ENCODE measurements at places on chromosomes 5 and 9.
A peak's percentile ranks its signal among the peaks of the same experiment; 100 is the strongest.

DNA sequence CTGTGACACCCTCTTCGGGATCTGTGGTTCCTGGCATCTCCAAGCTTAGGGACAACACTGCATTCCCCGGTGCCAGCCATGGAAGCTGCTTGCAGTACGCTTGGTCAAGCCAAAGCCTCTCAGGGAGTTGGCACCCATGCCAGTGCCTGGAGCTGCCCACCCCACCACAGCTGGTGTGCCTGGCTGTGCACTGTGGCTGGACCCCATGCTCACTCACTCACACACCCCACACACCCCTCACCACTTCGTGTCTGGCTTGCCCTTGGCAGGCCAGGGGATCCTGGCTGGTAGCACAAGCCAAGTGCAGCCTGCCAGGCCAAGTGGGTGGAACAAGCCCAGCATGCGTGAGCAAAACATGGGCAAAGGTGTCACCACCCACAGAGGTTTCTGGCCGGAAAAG, 324.5 kb upstream of the PTGER4 start:
- no peak for DNase-seq

GRCh38 chr9:86303316-86303975, 21.1 kb upstream of the ISCA1 start:
- peak; percentile 13 for DNase-seq

GRCh38 chr9:20490246-20490834, 132.0 kb downstream of the MLLT3 start:
- no peak for DNase-seq

GRCh38 chr9:10774051-10774450, 161.2 kb upstream of the PTPRD start:
- no peak for DNase-seq

GRCh38 chr5:159902444-159903121, 13.7 kb upstream of the ADRA1B start:
- no peak for DNase-seq

GRCh38 chr5:170419643-170420042, 30.5 kb upstream of the KCNMB1 start:
- DNase-seq: no peak

- DNase-seq: no peak
Observed at GRCh38 chr9:121672213-121672612, 20.8 kb downstream of the DAB2IP start.

DNA sequence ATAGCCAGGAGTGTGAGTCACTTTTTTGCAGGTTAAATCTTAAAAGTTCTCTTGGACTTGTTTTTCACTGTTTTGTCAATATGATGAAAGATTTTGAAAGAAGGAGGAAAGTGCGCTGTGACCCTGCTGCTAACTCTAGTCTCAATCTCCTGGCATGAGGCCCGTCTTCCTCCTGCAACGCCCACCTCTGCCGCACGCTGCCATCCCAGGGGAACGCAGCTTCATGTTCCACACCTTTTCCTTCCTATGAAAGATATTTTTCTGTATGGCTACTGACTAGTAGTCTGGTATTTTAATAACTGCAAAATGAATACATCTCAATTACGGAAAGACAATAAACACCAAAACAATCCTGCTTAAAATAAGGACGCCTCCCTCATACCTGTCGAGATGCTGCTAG, 8.3 kb downstream of the PPIC start:
- no peak for DNase-seq

GRCh38 chr9:114745879-114746550, 59.8 kb downstream of the TNFSF15 start:
- DNase-seq: no peak

DNA sequence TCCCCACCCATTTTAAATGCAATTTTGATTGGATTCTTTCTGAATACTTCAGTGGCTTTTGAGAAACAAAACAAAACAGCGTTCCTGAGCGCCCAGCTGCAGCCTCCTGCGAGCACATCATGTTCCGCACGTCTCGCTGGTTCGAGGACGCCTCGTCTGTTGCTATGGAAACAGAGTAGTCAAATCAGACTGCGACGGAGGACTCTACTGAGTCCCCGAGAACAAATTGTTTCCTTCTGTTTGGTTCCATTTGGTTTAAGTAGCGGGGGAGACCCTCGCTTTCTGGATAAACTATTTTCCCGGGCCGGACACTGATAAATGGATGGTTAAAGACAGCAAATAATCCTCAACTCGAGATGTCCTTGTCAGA, 69.0 kb downstream of the SLC28A3 start:
- DNase-seq: no peak

- peak; percentile 57 for DNase-seq
Observed at GRCh38 chr5:170333161-170333910, 35.8 kb upstream of the LCP2 start.

DNA sequence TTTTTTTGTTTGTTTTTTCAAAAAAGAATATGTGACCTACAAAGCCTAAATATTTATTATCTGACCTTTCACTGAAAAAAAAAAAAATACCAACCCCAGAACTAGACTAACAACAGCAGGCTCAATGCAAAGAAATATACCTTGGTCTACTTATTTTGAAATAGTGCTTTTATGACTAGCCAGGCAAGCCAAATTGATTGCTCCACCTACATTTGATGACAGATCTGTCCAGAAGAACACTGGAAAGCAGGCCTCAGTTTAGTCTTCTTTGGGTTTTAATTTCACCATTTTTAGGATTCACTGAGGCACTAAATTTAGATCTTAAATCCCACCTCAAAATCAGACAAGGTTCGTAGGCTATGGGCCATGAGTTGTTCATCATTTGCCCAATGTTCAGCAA, 97.3 kb downstream of the PLPP1 start:
- no peak for DNase-seq

DNA sequence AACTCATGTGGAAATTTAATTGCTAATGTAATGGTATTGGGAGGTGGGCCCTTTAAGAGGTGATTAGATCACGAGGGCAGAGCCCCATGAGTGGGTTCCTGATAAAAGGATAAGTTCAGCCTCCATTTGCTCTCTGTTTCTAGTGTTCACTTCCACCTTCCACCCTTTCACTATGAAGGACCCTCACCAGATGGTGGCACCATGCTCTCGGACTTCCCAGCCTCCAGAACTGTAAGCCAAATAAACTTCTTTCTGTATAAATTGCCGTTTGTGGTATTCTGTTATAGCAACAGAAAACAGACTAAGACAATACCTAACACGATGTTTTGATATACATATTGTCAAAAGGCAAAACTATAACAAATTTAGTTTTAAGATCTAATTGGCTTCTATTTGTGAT, 166.2 kb downstream of the DEPDC1B start:
- no peak for DNase-seq

DNA sequence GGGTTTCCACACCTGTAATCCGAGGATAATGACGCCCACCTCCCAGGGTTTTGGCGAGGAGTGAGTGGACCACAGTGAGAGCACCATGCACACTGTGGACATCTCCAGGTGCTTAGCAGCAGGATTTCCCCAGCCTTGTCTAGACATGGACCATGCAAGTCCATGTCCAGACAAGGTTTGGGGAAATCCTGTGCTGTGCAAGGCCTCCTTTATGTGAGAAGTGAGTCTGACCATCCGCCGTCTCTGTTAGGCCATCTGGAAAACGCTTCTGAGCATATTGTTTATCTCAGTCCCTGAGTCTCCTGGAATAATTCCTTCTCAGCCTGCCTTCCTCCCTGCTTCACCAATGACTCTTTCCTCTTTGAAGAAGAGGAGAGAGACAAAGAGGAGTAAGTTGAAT, 26.2 kb upstream of the TNFAIP8 start:
- no peak for DNase-seq

- no peak for DNase-seq
Observed at GRCh38 chr5:153158608-153159007, 331.9 kb upstream of the GRIA1 start.

DNA sequence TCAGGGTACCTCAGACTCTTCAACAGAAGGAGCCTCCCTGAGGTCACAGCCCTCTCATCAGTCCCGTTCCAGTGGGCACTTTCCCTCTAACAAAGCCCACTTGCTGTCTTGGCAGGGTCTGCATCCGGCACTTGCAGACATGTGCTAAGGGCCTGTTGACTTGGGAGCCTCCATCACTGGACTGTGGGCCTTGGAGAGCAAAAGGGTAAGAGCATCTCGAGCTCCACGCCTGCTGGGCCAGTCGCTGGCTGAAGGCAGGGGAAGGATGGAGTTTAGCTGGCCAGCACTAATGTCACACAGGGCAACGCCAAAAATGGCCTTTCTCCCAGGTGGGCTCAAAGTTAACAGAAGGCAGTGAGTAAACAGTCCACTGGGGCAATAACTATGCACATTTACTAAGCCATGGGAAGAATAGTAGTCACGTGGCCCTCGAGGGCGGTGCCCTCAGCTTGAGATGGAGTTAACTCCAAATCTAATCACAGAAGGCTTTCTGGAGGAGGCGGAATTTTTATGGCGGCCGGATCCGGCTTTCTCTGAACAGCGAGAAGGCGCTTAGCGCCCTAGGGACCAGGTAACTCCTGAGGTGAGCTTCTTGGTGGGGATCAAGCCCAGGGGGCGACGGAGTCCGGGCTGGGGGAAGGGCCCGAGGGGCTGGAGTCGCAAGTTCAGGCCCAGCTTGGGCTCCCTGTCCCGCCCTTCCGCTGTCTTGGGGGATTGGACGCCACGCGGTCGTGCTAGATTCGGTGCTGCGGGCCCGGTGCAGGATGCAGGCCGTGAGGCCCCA, 2.0 kb upstream of the NSD1 start:
- no peak for DNase-seq

- no peak for DNase-seq
Observed at GRCh38 chr9:36080519-36080918, 43.8 kb downstream of the RECK start.

GRCh38 chr5:158383486-158383885, 524.5 kb upstream of the CLINT1 start:
- no peak for DNase-seq

- no peak for DNase-seq
Observed at GRCh38 chr5:948472-949274, 56.0 kb downstream of the TRIP13 start.

- no peak for DNase-seq
Observed at GRCh38 chr9:14203356-14204056, 110.4 kb downstream of the NFIB start.

GRCh38 chr5:56024810-56025150, 30.0 kb upstream of the IL6ST start:
- no peak for DNase-seq

GRCh38 chr5:168987543-168988300, 313.2 kb downstream of the SLIT3 start:
- no peak for DNase-seq

GRCh38 chr5:6592601-6593000, 40.2 kb downstream of the NSUN2 start:
- no peak for DNase-seq

GRCh38 chr5:135589152-135589551, 10.4 kb upstream of the CXCL14 start:
- DNase-seq: no peak

DNA sequence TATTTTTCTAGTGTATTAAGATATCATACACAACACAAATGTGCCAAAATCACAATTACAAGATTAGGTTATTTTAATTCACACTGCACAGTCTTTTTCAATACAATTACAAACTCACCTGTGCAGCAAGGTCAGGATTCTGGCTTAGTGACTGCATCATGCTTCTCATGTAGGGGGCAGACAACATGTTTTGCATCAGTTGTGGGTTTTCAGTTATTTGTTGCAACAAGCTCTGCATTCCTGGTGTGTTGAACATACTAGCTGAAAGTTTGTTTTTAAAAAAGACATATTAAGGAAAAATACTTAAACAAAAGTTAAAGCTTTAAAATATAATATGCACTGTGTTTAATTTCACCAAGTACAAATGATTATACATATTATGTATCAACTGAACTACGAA, 38.7 kb downstream of the UBQLN1 start:
- no peak for DNase-seq

- no peak for DNase-seq
Observed at GRCh38 chr9:133614678-133615077, 5.5 kb upstream of the FAM163B start.

GRCh38 chr9:2018162-2018643, 3.1 kb downstream of the SMARCA2 start:
- DNase-seq: no peak

DNA sequence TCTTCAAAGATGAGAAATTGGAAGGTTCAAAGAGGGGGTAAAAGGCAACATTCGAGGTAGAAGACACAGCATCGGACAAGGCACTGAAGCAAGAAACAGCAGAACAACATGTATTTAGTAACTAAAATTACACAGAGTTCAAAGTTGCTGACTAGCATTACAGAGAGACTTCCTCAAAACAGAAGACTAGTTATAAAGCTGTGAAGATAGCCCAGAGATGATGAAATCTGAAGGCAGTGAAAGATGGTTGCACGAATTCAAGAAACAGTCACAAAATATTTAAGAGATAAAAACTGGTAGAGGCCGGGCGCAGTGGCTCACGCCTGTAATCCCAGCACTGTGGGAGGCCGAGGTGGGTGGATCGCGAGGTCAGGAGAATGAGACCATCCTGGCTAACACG, 16.3 kb downstream of the MAPKAP1 start:
- no peak for DNase-seq

DNA sequence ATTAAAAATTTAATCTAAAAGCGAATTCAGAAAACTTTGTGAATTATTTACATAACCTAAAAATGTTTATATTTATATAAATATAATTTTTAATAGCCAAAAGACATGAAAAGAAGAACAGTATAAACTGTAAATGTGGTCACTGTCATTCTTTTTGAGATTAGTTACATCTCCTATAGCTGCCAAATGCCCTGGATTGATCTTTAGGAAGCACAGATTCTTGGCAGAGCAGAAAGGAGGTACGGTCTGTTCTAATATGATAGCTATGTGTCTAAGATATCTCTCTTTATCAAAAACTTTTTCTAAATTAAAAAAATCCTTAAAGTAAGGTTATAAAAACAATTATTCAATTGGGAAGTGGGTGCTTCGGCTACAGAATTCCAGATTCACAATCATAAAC, 151.0 kb downstream of the LPAR1 start:
- no peak for DNase-seq

DNA sequence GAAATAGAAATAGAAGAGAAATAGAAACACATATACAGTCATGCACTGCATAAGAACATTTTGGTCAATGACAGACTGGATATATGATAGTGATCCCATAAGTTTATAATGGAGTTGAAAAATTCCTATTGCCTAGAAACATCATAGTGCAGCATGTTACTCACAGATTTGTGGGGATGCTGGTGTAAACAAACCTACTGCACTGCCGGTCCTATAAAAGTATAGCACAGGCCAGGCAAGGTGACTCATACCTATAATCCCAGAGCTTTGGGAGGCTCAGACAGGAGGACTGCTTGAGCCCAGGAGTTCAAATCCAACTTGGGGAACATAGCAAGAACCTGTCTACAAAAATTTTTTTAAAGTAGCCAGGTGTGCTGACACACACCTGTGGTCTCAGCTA, 240.6 kb upstream of the MAP3K1 start:
- DNase-seq: no peak

GRCh38 chr9:92895812-92896436, 18.1 kb upstream of the ZNF484 start:
- no peak for DNase-seq

- DNase-seq: no peak
Observed at GRCh38 chr9:109463924-109464625, 34.0 kb downstream of the PTPN3 start.

- DNase-seq: no peak
Observed at GRCh38 chr5:91434348-91434747, 51.2 kb upstream of the ARRDC3 start.
